NCI-H526 (cell line): ENCODE measurements at places on chromosomes 3 and 15.

DNA sequence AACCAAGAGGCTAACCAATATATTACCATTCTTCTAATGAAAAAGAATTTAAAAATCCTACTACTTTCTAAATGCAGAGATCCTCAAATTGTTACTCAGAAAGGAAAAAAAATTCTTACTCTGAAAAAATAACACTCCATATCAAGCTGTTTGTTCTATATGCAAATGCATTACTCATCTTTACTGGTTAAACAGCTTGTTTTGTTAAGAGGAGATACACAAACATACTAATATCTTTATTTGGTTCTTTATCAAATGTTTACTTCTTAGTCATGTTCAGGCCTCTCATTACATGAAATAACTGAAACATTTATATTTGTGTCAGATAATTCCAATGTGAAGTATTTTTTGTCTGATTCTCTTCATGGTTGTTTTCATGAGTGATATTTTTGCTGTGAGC, 146.8 kb downstream of the PCCB start:
- DNase-seq, result no peak

GRCh38 chr15:80870893-80871292, 91.7 kb downstream of the CEMIP start:
- DNase-seq, result no peak

DNA sequence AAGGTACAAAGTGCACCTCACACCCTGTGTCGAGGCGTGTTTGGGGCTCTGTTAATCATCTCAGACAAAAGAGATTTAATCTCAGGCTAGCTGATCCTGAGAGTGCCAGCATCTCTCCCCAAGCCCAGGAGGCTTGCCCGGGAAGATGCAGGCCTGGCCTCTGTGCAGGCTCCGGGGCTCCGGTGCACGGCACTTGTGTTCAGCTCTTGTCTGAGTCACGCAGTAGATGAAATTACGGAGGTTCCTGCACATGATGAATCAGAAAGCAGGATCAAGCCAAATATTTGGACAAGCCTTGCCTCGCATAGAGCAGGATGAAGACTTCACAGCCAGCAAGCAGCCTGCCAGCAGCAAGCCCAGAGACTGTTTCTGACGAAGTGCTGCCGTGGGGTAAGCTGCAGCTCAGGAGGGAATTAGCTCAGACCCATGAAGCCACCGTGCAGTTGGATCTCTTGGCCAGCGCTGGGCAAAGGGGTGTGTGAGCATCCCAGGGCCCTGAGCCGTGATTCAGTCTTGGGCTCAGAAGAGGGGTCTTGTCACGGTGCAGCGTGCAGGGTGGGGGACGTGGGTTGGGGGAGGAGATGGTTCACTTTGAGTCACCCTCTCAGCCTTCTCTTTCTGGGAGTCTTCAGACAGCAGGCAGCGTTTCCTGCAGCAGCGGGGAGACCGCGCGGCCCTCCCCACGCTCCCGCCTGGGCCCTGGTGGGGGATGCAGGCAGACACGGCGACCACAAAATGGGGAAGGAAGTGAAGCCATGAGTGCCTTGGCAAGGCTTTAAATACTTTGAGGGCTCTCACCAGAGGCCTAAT, 89.2 kb upstream of the MEF2A start:
- DNase-seq, result no peak

DNA sequence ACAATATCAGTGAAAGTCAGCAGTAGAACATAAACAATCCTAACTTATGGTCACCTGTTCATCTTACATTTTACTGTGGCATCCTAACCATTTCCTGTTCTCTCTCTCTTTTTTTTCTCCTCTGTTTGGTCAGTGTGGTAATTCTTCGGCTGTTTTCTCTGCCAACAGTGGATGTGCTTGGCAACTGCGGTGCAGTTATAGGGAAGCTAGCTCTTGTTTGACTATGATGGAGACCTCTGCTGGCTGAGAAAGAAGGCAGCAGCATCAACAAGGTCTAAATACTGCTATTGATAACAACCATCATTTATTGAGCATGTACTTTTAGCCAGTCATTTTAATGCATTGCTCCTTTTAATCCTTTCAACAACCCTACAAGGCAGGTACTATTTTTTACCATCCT, 723 bp upstream of the DRD3 start:
- no peak for DNase-seq

GRCh38 chr15:46880791-46881190, 836.5 kb upstream of the SEMA6D start:
- no peak for DNase-seq

GRCh38 chr15:97144377-97144711, 813.8 kb downstream of the NR2F2 start:
- no peak for DNase-seq

DNA sequence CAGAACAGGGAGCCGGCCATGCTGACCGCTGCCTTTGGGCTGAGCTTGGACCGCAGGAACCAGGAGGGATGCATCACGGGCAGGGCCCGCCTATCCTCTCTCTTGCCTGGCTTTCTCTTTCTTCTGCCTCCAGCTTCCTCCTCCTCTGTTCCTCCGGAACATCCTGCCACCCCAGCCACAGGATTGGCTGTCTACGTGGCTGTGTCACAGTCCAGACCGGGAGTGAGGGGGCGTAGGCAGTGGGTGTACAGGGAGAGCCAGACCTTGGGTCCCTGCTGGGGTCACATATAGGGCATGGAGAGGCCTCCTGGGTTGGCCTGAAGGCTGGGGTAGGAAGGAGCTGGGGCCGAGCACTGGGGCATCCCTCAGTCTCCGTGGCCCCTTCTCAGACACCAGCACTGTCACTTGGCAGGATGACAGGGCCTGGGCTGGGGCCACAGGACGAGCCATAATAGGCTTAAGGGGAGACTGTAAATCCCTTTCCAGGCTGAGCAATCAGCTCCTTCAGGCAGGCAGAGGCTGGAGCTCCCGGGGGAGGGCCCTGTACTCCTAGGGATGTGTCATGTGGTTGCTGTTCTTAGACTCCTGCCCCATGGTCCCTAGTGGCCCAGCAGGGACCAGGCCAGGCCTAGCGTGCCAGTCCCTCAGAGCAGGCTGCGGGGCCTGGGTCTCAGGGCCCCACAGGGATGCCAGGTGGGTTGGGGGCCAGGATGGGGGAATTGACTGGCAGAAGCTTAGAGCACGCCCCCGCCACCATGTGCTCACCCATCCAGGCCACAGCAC, 25.4 kb downstream of the LINGO1 start:
- DNase-seq, result peak; percentile 52

DNA sequence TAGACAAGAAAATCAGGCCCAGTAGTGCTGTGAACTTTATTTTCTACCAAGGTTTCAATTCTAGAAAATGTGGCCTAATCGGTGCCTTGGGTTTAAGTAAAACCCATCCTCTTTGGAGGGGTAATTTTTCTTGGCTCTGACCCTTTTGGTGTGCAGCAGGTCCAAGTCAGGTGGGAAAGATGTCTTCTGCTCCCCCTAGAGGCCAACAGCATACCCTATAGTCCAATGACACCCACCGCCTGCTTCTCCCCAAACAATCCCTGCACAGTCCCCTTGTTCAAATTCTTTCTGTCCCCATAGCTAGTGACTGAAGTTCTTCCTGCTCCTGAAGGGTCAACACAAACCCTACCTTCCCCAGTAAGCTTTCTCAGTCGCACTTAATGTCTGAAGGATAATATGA, 261.8 kb upstream of the GOLGA6L4 start:
- no peak for DNase-seq
